ENCODE measurements at places on chromosomes 2 and 18. TPM values are rescaled to one million over a fixed set of nuclear protein-coding genes. Genes with fewer than 3 reads are reported as not detected.

Gene SKOR2
- total RNA-seq, result 1.2 TPM

Gene ALPG
- total RNA-seq, result not detected

Gene GPR45
- total RNA-seq, result not detected

Gene ABCG5
- total RNA-seq, result 0.27 TPM

Gene GDF7
- 1.9 TPM for total RNA-seq

Gene SERPINB7
- total RNA-seq, result not detected

Gene AGFG1
- total RNA-seq, result 73.6 TPM

Gene EMILIN1
- total RNA-seq, result 72.2 TPM

Gene EPC2
- 78.0 TPM for total RNA-seq

Gene PFN4
- total RNA-seq, result 4.1 TPM

Gene CHRNG
- 2.0 TPM for total RNA-seq

Gene COL4A3
- total RNA-seq, result 15.6 TPM

Gene ITGB6
- total RNA-seq, result 12.7 TPM

Gene GREB1L
- 14.9 TPM for total RNA-seq

Gene GALR1
- 0.16 TPM for total RNA-seq

Gene PLCD4
- 29.4 TPM for total RNA-seq

Gene WDR75
- total RNA-seq, result 66.4 TPM

Gene ZSWIM2
- total RNA-seq, result not detected

Gene SCN1A
- 10.5 TPM for total RNA-seq

Gene GALNT5
- total RNA-seq, result 8.3 TPM

Gene IAH1
- total RNA-seq, result 38.2 TPM

Gene LYG1
- total RNA-seq, result 1.5 TPM

Gene SIX3
- 35.2 TPM for total RNA-seq

Gene ZNF513
- 11.6 TPM for total RNA-seq

Gene LOXL3
- 22.8 TPM for total RNA-seq

Gene SIGLEC15
- total RNA-seq, result 0.99 TPM

Gene CIB4
- not detected for total RNA-seq

Gene BMP10
- total RNA-seq, result not detected

Gene TNFRSF11A
- 3.9 TPM for total RNA-seq

Gene ACTR3
- 125 TPM for total RNA-seq

Gene HOXD8
- total RNA-seq, result 2.1 TPM

Gene GRHL1
- 12.4 TPM for total RNA-seq

Gene COL3A1
- 7,166 TPM for total RNA-seq

Gene EGR4
- not detected for total RNA-seq

Measured in camera-type eye (tissue), 1 donor.